MV-4-11 (cell line): ENCODE measurements at places on chromosomes 1 and 21.

DNA sequence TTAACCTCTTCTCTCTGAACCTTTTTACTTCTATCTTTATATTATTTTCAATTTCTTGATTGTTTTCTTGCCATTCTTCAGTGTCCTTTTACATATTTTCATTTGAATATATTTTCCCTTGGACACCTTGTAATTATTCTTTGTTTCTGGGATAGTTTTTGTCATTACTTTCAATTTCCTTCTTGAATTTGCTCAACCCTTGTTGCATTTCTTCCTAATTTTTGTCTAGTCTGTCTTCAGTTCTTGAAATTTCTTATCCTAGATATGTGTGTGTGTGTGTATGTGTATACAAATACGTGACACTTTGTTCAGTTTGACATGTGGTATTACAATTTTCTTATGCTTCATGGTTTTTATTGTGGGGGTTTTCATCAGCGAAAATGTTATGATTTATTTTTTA, 1.9 kb upstream of the GALNT2 start:
- no peak for DNase-seq

- peak; percentile 2 for DNase-seq
These were observed 29.1 kb downstream of the VTCN1 start for GRCh38 chr1:117181630-117182041.

DNA sequence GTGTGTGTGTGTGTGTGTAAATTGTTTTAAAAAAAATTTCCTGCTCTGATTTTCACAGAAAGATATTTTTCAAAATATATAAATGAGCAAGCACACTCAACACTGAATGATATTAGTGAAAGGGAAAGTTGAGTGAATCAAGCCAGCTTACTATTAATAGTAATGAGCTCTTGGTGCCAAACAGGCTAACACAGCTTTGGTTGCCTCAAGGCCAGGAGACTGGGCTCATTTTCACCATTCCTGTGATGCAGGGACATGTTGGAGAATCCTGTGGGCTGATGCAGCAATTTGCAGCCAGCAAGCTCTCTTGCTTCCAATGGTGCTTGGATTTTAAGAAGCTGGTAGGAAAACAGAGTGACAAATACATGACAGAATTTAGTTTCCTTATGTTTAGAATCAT, 30.2 kb downstream of the PLA2G4A start:
- no peak for DNase-seq

- peak; percentile 62 for DNase-seq
These were observed 91.9 kb downstream of the TSEN15 start for GRCh38 chr1:184143449-184143848.

GRCh38 chr1:31814631-31815306, 1.1 kb downstream of the SPOCD1 start:
- no peak for DNase-seq

- DNase-seq = peak; percentile 92
These were observed 109.5 kb upstream of the ZNF648 start for GRCh38 chr1:182170891-182171461.

GRCh38 chr1:14181191-14181795, 417.2 kb upstream of the KAZN start:
- no peak for DNase-seq

GRCh38 chr1:145947551-145947950, 10.3 kb downstream of the LIX1L start:
- no peak for DNase-seq

- DNase-seq = no peak
These were observed 127.8 kb upstream of the IGSF21 start for GRCh38 chr1:17979815-17980214.

DNA sequence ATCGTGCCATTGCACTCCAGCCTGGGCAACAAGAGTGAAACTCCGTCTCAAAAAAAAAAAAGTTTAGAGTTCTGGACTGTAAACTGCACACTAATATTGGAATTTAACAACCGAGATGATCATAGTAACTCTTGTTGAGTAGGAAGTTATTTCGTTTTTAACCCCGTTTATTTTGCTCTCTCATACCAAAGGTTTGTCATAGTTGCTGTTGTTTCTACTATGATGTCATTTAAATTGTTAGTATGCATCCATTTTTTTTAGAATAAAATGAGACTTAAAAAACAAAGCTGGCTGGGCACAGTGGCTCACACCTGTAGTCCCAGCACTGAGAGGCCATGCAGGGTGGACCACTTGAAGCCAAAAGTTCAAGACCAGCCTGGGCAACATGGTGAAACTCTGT, 49.3 kb downstream of the DOP1B start:
- no peak for DNase-seq

- DNase-seq = no peak
These were observed 4.5 kb downstream of the NCDN start for GRCh38 chr1:35561972-35562680.

DNA sequence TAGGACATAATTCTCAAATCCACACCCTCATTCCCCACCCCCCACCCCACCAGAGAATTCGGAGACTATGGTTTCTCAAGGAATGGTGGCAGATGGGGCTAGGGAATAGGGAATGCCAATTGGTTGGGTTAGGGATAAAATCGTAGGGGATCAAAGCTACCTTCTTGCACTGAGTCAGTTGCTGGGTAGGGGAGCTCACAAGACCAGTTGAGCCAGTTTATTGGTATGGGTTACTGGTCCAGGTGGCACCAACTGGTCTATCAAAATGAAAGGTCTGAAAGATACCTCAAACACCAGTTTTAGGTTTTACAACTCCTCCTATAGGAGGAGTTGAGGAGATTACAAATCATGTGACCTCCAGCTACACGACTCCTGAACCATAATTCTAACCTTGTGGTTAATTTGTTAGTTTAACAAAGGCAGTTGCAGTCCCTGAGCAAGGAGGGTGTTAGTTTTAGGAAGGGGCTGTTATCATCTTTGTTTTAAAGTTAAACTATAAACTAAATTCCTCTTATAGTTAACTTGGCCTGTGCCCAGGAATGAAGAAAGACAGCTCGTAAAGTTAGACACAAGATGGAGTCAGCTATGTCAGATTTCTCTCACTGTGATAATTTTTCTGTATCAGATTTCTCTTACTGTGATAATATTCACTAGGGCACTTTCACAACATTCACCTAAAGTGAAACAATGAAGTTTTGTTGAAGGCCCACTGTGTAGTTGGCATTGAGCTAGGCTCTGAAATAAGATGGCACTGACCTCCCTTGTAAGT, 2.5 kb downstream of the SHISAL2A start:
- no peak for DNase-seq

- no peak for DNase-seq
These were observed 2.7 kb upstream of the KIF21B start for GRCh38 chr1:201026234-201026633.

GRCh38 chr1:229514578-229515275, 6.6 kb upstream of the NUP133 start:
- peak; percentile 55 for DNase-seq

- no peak for DNase-seq
These were observed 29.9 kb upstream of the IGSF21 start for GRCh38 chr1:18077657-18078215.

- DNase-seq = no peak
These were observed 32.0 kb upstream of the HHAT start for GRCh38 chr1:210296682-210297081.

GRCh38 chr1:17168091-17168876, 36.6 kb upstream of the PADI1 start:
- no peak for DNase-seq

DNA sequence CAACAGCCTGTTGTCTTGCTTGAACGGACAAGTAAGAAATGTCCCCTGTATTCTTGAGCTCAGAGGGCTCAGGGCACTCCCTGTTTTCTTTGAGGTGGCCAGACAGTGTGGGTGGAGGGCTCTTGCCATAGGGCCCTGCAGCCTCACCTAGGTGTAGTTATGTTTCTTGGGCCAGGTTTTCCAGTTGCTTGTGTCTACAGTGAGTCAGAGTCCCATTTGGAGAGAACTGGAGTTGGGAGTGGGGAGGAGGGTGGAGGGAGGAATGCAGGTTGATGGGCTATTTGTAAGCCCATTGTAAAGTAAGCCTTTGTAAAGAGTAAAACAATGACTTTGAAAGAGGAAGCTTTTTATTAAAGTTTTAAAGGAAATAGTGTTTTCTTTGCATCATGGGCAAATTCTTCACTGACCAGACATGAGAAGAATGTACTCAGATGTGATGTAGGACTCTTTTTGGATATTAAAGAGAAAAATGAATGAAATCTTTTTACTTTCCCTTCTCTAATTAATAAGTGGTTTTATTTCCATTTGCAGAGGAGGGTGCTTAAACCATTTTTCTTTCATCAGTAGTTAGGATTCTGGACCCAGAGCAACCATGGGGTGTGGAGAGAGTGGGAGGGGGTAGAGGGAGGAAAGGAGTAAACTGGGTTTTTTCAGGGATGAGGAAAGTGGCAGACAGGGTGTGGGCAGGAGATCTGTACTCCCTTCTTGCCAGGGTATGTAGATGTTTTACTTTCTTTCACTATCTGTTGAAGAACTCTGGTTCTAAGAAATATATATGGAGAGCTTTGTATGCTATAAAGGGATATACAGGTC, 45.1 kb upstream of the MACF1 start:
- no peak for DNase-seq

- no peak for DNase-seq
These were observed 28.4 kb upstream of the LIN9 start for GRCh38 chr1:226337276-226337875.

DNA sequence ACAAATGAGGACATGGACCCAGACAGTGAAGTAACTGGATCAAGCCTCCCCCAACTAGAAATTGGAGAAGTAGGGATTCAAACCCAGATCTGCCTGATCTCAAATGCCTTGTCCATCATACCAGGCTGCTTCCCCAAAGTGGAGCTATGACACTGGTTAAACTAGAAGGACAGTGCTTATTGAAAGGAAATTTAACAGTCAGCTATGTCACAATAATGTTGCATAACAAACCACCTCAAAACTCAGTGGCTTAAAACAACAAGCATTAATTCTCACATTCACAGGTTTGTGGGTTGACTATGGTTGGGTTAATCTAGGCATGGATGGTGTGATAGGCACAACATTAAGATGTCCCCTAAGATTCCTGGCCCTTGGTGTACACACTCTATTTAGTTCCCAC, 107.1 kb downstream of the TAS1R2 start:
- peak; percentile 39 for DNase-seq

GRCh38 chr21:29939104-29939923, 482 bp downstream of the GRIK1 start:
- no peak for DNase-seq

DNA sequence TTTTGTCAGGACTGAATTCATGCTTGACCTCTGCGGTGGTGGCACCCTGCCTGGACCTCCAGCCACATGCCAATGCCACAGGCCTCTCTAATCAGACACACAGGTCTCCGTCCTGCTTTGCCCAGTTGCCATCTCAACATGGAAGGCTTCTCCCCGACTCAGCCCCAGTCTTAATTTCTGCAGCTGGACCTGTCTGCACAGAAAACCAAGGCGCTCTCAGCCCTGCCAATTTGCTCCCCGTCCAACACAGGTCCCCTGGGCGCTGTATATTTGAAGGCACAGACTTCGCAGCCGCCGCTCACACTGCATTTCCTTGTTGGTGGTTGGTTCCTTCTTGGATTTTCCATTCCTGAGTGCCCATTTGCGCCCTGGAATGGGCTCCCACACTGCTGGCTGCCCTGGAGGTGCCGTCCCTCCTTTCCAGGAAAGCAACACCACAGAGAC, 28.0 kb upstream of the PLEKHG5 start:
- no peak for DNase-seq

- DNase-seq = peak; percentile 65
These were observed 32.3 kb upstream of the ETS2 start for GRCh38 chr21:38773099-38774061.

DNA sequence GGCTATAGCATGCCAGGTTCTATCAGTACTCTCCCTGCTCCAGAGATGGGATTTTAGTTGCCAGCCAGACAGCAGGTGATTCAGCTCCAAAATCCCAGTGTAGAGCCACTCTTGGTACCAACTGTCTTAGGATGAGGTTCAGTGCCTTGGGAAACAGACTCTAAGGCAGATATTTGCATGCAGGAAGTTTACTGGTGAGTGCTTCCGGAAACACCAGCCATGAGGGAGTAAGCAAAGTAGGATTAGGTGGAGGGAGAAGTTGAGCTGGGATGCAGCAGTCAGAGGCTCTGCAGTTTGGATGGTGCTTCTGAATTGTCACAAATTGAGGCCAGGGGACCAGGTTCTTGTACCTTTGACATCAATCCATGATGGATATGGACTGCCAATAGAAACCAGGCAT, 207.5 kb upstream of the JUN start:
- DNase-seq = no peak

DNA sequence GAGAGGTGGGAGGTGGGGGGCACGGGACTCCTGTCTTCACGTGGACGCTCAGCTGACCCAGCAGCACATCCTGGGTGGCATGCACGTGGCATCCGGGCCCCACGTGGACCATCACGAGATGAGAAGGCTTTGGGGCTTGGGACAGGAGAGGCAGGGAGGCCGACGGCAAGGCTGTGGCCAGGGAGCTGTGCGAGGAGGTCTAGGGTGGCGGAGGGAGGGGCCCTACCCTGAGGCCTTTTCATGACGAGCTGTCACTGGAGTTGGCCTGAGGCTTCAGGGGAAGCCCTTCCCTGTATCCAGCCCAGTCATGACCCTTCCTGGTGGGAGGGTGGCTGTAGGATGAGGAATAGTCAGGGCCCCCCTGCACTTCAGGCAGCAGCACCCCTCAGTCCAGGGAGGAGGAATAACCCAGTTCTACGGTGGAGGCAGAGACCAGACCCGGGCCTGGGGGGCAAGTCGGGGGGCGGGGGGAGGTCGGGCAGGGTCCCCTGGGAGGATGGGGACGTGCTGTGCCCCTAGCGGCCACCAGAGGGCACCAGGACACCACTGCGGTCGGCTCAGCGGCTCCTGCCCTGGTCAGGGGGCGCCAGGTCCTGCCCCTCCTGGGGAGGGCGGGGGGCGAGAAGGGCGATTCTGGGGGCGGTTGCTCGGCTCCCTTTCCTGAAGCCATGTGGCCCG, 2.0 kb upstream of the PERM1 start:
- no peak for DNase-seq

GRCh38 chr1:11592752-11593151, 61.5 kb downstream of the FBXO2 start:
- DNase-seq = no peak

GRCh38 chr1:60802884-60803283, 279.5 kb upstream of the NFIA start:
- no peak for DNase-seq

DNA sequence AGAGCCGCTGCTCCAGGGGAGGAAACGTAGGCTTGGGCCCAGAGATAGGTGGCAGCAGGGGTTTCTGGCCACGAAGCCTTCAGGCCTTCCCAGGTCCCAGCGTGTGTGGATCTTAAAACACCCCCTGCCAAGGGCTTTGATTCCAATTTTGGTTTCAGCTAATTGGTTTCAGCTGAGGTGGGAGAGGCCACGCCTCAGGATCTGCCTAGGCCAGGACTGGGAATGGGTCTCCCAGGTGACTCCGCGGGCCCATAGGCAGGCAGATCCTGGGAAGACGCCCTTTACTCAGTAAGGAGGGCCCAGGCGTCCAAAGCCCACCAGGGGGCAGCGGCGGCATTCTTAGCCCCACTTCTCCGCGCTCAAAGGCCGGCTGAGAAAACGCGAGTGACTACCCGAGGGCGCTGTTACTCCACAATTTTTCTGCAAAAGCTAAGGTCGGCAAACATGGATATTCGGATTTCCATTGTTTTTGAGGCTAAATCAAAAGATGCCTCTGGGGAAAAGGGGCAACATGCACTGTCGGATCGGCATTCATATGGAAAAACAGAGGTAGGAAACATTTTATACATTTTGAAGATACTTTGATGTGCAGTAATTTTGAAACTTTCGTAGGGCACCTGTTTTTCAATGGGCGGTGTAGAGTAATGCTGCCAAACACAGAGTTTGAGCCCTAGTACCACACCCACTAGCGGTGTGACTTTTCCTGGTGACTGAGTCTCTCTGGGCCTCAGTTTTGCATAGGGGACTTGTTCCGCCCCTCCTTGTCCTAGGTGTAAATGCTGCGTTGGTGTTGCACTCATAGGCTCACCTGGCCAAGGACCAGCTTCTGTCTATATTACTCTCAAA, 31.8 kb upstream of the BCL10 start:
- DNase-seq = peak; percentile 50
